ENCODE measurements at places on chromosomes 7 and 10.

DNA sequence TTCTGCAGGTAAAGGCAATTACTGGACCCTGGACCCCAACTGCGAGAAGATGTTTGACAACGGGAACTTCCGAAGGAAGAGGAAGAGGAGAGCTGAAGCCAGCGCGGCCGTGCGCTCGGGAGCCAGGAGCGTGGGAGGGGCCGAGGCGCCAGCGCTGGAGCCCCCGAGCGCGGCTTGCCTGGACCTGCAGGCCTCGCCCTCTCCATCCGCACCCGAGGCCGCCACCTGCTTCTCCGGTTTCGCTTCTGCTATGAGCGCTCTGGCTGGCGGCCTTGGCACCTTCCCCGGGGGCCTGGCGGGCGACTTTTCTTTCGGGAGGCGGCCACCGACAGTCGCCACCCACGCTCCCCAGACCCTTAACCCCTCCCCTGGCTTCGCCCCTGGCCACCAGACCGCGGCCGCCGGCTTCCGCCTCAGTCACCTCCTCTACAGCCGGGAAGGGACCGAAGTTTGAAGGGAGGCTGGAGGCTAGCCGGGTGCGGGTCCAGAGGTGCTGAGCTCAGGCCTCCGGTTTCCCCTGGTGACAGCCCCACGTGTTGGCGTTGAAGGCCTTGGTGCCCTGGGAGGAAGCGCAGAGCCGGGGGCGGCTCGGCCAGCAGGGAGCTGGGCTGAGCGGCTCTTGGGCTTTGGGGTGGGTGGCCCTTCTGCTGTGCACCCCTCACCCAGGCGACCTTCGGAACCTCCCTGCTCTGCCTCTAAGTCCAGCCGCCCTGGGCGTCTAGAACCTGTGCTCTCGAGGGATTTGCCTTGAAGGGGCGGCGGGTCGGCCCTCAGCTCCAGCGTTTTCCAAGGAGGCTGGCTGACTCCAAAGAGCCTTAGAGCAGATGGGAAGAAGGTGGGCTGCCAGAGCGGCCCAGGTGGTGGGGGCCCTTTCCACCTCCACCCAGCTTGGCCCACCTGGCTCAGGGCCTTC lies 1.8 kb downstream of the FOXI2 start:
- DNase-seq, result no peak

GRCh38 chr7:143285470-143285778 lies 666 bp downstream of the TMEM139 start:
- no peak for DNase-seq

GRCh38 chr7:139679731-139680594 lies 97.8 kb downstream of the HIPK2 start:
- DNase-seq, result no peak

DNA sequence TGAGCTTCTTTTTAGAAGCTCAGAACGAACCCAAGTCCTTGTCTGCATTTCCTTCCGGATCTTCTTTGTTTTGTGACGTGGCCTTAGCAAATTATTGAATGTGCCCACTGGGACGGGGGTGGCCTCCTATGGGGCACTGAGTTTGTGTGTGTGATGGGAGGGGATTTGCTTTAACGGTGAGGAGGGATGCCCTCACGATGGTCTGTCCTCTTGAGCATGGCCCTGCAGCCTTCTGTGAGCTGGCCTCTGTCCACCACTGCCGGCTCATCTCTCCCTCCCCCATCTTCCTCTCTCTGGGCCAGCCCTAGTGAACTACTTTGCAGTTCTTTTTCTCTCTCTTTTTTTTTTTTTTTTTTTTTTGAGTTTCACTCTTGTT lies 62.9 kb upstream of the MKRN1 start:
- no peak for DNase-seq

DNA sequence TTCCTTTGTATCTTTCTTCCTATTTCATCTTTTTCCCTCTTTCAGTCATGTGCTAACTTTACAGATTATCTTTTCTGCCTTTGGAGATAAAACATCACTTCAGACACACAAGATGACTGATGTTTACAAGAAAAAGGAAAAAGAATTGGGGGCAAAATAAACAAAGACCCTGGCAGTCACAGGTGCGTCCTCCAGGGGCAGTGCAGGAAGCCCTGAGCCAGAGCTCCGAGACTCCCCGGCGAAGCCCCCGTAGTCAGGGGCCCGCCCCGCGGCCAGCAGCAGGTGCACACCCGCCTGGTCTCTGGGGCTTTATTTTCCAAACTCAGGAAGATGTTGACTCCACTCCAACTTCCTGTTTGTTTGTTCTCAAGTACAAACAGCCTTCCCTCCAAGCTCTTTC lies 10.2 kb downstream of the STK32C start:
- no peak for DNase-seq

DNA sequence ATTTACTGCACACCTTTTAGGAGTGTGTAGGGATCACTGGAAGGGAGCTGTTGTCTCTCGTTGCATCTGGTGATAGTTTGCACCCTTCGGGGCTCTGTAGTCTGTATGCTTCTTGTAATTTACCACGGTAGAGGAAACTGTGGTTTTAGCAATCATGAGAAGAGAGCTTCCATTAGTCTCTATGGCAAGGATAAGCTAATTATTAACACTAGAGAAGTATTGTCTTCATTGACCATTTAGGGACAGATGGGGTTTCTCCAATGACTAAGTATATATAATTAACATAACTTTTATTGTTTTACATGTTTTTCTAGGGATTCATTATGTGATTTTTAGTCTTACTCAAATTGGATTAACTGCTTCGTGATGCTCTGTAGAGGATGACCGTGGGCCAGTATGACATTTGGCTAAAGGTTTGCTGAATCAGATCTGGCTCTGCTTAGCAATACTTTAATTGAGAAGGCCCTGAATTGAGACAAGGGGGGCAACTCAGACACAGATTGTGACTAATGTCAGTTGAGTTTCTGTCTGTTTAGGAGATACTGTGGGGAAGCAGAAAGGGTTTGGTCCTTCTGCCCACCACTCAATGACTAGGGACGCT lies 8.7 kb downstream of the SLC18A2 start:
- no peak for DNase-seq

DNA sequence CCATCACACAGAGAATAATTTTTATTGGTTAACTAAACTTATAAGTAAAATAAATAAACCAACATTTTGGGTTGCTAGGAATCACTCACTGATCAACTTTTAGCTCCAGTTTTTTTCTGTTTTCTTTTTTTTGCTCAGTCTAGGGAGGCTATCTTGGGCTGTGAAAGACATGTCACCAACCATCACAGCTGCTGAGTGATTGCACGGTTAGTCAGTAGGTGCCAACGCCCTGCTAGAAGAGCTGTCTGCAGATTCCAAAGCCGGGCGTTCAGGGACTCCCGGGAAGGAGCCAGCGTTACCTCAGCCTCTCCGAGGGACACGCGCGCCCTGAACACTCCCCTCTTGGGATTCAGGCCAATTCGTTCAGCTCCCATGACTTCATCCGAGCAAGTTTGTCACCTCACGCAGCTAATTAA lies 604 bp upstream of the STAM start:
- no peak for DNase-seq

DNA sequence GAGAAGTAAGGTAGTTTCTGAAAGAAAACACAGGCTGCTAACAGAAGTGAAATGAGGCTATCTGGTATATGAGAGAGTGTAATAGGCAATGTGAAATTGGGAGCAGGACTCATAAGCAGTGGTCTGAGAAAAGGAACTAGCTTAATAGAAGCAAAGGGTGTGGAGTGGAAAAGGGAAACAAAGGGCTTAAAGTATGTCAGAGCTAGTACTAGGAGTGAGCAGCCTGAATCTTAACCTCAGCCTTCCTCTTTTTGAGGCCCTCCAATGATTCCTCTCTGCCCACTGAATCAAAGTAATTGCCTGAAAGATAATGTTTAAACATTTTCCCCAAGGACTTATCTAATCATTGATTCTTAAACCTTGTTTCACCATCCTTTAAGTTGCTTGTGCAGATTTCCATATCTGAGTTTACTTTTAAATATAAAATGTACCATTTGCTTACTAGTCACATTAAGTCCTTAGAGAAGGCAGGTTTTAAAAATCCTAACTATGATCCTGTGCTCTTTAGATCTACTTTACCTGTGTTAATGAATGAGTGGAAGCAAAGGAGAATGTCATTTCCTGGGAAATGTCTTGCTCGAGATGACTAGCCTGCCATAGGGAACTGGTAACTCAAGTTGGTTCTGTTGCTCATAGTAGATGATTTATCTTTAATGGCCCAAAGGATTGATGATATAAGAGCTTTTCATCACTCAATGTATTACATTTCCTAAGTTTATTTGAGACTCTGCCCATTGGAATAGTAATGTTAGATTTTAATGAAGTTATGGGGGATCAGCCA lies 155.0 kb downstream of the SKAP2 start:
- no peak for DNase-seq

DNA sequence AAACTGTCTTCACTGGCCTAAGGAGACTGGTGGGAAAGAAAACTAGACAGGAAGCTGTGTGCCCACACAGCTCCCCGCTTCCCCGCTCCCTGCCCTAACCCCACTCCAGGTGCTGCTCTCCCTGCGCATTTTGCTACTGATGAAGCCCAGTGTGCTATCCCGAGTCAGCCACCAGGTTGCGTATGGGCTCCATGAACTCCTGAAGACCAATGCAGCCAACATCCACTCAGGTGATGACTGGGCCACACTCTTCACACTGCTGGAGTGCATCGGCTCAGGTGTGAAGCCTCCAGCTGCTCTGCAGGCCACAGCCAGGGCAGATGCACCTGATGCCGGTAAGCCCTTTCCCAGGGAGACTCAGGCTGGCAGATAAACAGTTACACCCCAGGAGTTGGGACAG lies 20.3 kb upstream of the NFKB2 start:
- DNase-seq, result no peak

- no peak for DNase-seq
Measured at GRCh38 chr10:31739711-31740110, 188.9 kb downstream of the ARHGAP12 start.

DNA sequence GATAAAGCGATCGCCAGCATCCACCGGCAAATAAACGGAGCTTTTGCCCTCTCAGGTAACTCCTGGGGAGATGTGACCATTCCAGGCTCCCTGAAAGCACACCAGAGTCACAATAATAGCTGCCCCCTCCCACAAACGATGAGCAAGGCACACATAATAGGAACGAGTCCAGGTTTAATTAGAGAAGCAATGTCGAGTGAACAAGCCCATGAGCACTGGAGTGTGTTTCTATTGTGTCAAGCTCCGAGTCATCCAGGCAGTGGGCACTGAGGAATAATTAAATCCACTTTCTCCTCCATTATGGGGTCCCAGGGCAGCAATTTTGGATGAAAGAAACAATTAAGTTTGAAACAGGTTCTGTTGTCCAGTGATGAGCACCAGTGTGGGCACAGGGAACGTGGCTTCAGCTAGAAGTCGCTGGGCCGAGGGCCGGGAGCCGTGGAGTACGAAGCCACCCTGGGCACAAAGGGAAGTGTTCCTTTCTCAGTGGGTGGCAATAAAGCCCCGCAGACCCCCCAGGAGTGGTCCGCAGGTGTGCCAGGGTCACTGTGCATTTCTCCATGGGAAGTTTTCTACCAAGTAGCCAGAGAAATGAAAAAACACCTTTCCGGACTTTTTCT lies 12.0 kb downstream of the PNLIPRP2 start:
- DNase-seq, result no peak

DNA sequence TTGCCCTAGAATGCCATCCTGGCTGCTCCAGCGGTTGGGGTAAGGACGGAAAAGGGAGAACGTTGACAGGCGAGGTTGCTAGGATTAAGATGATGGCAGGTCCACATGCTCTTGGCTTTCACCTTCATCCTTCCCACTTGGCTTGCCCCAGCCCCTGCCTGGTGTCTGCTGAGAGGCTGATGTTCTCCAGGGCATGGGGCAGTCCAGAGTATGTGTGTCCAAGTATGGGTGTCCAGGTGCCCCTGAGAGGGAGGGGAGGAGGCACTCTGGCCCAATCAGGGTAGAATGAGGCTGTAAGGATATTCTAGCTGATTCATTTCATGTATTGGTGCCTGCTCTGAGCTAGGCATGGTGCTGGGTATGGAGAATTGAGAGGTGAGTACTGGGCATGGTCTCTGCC lies 12.6 kb downstream of the NEURL1 start:
- DNase-seq, result no peak

GRCh38 chr10:13685885-13686284 lies 99.1 kb downstream of the PRPF18 start:
- no peak for DNase-seq

- no peak for DNase-seq
Measured at GRCh38 chr10:44292390-44293002, 92.4 kb downstream of the CXCL12 start.

DNA sequence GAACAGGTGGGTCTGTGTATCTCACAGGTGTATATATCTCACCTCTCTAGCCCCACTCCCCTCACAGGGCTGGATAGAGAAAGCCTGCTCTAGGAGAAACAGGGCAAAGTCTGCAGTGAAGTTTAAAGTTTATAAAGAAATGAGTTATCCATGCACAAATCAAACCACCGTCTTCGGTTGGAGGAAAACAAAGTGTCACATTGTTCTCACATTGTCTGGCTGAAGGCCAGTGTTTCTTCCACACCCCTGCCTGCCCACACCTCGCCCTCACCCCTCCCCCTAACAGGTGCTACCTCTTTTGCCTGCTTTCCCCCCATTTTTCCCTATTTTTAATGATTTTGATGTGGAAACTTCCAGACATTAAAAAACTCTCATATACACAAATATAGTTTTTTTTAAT lies 25.8 kb downstream of the AQP1 start:
- no peak for DNase-seq

DNA sequence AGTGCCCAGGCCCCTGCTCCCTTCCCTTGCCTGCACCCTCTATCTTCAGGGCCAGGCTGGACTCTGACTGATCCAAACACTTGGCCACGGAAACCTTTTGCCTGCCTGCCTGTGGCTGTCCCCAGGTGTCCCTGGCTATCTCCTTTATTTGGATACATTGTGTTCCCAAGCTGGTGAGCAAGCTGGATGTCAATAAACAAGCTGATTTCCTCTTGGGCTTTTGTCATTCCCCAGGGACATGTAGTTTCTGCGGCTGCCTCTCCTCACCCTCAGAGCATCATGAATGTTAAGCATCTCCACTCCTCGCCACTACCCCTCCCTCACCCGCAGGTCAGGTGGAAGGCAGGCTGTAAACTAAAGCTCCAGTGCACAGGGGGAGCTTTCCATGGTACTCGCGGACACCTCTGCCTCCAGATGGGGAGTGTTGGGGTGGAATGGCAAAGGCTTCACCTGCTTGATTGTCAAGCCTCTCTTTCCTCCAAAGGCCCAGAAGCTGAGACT lies 6.9 kb downstream of the GHRHR start:
- no peak for DNase-seq

- no peak for DNase-seq
Measured at GRCh38 chr10:7487528-7487927, 76.7 kb upstream of the SFMBT2 start.

DNA sequence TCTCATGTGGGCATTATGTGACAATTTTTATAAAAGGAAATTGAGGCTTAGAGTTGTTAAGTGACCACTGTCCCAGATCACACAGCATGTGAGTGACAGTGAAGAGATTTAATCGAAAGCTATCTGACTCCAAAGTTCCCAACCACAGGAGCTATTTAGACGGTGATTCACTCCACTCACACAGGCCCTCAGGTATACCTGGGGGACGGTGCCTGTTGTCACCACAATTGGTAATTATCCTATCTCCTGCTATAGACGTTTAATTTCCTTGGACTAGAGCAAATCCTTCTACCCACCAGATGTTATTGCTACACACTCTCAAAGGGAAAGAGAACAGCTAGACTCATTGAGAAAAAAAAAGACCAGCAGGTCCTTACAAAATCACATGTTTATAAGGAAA lies 145.5 kb downstream of the KLF6 start:
- DNase-seq, result no peak

GRCh38 chr10:102395400-102396316 lies at the start of gene NFKB2:
TSS of gene NFKB2 (plus strand) at chr10:102395705. CDS start at chr10:102395960, 255 bp downstream.
- peak; percentile 84 for DNase-seq

- no peak for DNase-seq
Measured at GRCh38 chr7:37097276-37097675, 351.4 kb downstream of the ELMO1 start.

Measured in activated CD4-positive, CD25-positive, alpha-beta regulatory T cell (primary cell).